ENCODE measurements at places on chromosomes 4 and X.
A peak's percentile ranks its signal among the peaks of the same experiment; 100 is the strongest.

GRCh38 chr4:168877511-168878491 is 132.3 kb downstream of the CBR4 start:
- DNase-seq, result peak; percentile 54

DNA sequence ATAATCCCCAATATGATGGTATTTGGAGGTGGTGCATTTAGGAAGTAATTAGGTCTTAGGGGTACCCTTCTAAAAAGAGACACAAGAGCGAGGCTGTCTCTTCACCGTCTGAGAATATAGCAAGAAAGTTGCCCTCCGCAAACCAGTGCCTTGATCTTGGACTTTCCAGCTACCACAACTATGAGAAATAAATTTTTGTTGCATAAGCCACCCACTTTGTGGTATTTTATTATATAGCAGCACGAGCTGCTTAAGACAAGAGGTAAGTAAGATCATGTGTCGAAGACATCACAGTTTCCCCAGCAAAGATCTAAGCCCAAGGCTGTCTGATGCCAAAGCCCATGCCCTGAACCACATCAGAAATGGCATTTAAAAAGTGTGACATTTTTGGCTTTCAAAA is 9.6 kb upstream of the EXOSC9 start:
- no peak for DNase-seq

- DNase-seq, result no peak
These were observed 24.3 kb upstream of the GPR34 start for GRCh38 chrX:41664375-41664901.

DNA sequence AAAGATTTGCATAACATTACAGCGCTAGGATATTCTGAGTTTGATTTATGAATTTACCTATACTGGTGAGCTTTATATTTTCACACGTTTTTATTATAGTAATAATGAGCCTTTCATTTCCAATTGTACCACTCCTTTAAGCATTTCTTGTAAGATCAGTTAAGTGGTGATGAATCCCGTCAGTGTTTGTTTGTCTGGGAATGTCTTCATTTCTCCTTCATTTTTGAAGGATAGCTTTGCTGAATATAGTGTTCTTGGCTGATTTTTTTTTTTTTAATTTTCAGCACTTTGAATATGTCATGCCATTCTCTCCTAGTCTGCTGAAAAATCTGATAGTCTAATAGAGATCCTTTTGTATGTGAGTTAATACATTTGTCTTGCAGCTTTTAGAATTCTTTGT is 70.1 kb downstream of the IL15 start:
- DNase-seq, result no peak

- DNase-seq, result no peak
These were observed 312.0 kb upstream of the ZCCHC13 start for GRCh38 chrX:73992019-73992418.

GRCh38 chr4:99540277-99540939 is 23.4 kb downstream of the TRMT10A start:
- no peak for DNase-seq

- peak; percentile 35 for DNase-seq
These were observed 165.3 kb downstream of the BTC start for GRCh38 chr4:74628852-74629620.

DNA sequence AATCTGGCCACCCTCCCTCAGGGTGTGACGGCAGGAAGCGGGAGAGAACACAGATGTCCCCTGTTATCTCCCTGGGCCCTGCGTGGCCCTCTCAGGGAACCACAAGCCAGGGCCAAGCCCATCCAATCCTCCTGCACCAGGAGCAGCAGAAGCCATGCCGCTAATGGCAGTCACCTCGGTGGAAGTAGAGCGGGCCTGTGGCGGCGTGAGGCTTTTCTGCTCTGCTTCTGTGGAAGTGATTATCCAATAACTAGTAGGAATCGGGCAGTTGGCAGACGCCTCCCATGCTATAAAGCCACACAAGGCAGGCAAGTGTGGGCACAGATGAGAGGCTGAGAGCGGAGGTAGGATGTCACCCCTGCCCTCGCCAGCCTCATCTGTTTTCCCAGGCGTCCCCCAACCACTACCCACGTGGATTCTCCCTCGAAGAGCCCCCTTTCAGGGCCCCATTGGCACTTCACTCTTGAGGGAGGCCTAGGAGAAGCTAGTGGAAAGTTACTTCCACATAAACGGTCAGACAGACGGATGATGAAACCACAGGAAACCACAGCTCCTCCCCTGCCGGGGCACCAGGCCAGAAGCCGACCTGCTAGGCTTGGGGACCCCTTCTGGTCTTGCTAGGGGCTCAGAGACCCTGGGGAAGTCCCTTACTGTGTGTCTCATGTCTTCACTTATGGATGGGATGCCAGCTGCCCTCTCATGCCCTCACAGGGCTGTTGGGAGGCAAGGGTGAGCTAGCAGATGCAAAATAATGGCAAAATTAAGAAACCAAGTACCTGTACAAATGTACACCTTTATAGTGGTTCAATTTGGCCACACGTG is 18.8 kb upstream of the TMSB4X start:
- peak; percentile 86 for DNase-seq

- DNase-seq, result no peak
These were observed 184.1 kb downstream of the MID1IP1 start for GRCh38 chrX:38985375-38985774.

DNA sequence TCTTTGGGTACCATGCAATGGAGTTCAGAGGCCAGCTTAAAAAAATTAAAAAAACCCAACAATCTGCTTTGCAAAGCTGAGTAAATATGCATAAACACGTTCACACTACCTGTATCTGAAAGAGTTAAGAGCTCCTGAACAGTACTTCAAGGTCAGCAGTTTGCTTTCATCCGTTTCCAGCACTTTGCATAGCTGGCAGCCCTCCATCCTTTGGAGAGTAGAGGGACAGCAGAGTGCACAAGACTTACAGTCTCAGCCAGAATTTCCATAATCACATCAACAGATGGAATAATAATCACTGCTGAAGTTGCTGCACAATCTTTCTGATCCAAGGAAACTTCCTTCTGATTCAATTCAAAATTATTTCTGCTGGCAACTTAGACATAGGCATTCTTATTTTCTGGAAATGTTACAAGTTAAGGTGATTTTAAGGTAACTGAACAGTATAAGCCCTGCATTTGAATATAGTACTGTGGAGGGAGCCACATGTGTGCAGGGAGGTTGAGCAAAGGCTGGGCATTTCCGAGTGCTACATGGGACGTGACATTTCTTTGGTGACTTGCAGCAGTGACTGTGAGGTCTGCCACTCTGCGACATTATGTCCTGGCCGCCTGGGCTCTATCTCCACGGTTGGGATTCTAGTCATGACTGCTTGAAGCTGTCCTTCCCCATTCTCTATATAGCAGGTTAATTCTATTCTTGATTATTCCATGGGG is 73.5 kb upstream of the EMCN start:
- no peak for DNase-seq

DNA sequence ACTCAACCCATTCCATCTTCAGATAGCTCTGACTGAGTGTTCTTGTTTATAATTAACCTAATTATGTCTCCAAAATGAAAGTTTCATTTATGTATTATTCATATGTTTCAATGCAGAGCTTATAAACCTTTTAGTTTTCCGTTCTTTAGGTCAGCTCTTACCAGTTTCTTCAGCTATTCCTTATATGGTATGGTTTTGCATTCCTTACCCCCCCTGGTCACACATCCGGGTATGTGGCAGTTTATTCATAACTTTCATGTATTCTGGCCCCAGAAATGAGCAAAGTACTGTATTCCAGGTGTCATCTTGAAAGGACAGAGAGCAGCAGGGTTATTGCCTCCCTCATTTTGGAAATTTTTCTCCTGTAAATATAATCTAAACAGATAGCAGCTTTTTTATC is 16.8 kb upstream of the IGSF1 start:
- DNase-seq, result no peak

DNA sequence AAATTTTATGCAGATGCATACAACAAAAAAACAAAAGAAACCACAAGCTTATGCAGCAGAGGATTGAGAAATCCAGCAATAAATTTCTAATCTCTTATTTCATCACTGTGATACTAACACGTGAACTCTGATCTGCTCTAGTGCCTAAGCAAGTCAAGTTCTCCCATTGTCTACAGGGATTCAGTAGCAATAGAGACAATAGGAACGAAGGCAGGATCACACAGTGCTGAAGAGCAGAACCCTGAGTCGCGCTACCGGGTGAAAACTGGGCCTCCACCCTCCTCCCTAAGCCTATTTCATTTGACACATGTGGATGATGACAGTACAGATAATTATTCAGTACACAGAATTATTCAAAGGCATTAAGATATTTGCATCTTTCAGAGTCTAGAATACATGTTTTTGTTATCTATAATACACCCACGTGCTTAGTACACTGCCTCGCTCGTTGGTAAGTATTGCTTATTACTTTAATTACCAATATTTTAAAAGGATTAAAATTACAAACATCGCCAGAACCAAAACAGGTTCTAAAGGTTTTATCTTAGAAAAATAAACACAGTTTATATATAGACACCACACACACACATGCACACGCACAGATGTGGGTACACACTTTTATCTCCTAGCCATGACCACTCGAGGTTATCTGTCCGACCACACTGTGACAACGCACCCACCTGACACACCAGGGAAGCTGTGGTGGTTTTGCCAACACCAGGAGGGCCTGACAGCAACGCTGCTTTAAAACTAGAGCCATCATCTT is 60.1 kb downstream of the RFC1 start:
- no peak for DNase-seq

DNA sequence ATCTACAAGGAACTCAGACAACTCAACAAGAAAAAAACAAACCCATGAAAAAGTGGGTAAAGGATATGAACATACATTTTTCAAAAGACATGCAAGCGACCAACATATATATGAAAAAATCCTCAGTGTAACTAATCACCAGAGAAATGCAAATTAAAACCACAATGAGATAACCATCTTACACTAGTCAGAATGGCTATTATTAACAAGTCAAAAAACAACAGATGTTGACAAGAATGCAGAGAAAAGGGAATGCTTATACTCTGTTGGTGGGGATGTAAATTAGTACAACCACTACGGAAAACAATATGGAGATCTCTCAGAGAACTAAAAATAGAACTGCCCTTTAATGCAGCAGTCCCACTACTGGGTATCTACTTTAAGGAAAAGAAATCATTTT is 12.1 kb downstream of the NIPAL1 start:
- no peak for DNase-seq

GRCh38 chr4:101972791-101973190 is 182.3 kb downstream of the BANK1 start:
- DNase-seq, result no peak

DNA sequence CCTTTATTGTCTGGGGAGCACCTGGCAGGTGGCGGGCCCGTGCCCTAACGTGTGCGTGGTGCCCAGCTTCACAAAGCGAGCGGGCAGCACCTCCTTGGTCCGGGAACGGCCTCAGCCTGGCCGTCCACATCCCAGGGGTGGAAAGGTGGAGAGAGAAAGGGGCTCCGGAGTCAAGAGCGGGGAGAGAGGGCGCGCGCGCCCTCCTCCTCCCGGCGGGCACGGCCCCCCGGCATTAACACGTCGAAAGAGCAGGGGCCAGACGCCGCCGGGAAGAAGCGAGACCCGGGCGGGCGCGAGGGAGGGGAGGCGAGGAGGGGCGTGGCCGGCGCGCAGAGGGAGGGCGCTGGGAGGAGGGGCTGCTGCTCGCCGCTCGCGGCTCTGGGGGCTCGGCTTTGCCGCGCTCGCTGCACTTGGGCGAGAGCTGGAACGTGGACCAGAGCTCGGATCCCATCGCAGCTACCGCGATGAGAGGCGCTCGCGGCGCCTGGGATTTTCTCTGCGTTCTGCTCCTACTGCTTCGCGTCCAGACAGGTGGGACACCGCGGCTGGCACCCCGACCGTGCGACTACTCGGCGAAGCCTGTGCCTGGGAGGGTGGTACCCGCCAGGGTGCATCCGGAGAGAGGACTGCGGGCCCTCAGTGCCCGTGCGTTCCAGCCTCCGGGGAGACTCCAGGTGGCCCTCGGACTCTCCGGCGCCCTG is at the start of gene KIT:
Gene KIT, plus strand, starts transcription at position 407 of the 701 bp plus-strand sequence. Its CDS starts 58 bp downstream, at position 465.
- peak; percentile 23 for DNase-seq

- DNase-seq, result no peak
These were observed 208.6 kb upstream of the TECRL start for GRCh38 chr4:64617800-64618199.

- DNase-seq, result no peak
These were observed 1.5 kb upstream of the CRLF2 start for GRCh38 chrX:1213971-1214370.

GRCh38 chrX:74450803-74451449 is 29.6 kb downstream of the SLC16A2 start:
- DNase-seq, result no peak

GRCh38 chrX:118652717-118653116 is 74.7 kb upstream of the IL13RA1 start:
- DNase-seq, result no peak

GRCh38 chr4:183291070-183291469 is 29.0 kb downstream of the CLDN22 start:
- no peak for DNase-seq

DNA sequence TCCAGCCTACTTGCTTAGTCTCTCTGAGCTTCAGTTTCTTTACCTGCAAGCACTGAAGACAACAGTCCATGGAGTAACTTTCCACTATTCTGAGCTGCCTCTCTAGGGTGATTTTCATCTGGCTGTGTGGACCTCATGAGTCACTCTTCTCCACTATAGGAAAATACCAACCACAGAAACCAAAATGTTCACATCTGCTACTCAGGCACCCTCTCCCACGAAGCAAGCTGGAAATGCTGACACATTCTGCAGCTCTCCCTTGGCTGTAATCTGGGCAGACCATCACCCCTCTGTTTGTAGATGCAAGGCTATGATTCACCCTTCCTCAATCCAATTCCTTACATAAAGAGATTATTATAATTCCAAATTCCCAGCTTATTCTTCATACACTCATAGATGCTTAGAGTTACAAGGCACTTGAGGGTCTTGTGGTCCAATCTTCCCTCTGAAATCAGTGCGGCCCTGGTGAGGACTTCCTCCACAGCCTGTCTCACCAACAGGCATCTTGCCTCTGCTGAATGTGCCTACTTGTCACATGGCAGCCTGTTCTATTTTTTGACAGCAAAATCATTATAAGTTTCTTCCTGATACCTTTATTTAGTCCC is 97.0 kb upstream of the LNX1 start:
- no peak for DNase-seq

- no peak for DNase-seq
These were observed 109.4 kb upstream of the CBLL2 start for GRCh38 chrX:22163326-22163725.

GRCh38 chr4:38567457-38567856 is 96.5 kb upstream of the KLF3 start:
- DNase-seq, result no peak

GRCh38 chrX:32896088-32896487 is 315.3 kb downstream of the DMD start:
- DNase-seq, result no peak

GRCh38 chr4:93788712-93789111 is 39.8 kb upstream of the ATOH1 start:
- no peak for DNase-seq
